ENCODE measurements at places on chromosomes 1 and 21.

DNA sequence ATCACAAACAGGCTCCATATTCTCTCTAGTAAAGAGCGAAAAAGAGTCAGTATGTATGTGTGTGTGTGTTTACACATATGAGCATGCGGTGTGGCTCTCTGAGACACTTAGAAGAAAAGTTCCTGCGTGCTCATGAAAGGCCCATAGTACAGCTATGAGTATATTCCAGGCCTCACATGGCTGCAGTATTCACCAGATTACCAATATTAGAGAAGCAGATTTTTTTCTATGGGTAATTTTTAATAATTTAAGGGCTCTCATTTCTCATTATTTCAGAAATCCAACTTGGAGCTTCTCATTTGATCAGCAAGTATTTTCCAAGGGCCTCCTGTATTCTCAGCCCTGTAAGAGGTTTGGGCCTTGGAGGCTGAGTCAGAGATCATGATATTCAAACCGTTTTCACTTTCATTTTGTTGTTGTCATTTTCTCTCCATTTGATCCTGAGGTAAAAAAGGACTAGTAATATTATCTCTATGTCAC, 232.9 kb upstream of the SGIP1 start:
- no peak for DNase-seq

GRCh38 chr1:111219557-111220286, 7.8 kb upstream of the CHI3L2 start:
- DNase-seq: no peak

DNA sequence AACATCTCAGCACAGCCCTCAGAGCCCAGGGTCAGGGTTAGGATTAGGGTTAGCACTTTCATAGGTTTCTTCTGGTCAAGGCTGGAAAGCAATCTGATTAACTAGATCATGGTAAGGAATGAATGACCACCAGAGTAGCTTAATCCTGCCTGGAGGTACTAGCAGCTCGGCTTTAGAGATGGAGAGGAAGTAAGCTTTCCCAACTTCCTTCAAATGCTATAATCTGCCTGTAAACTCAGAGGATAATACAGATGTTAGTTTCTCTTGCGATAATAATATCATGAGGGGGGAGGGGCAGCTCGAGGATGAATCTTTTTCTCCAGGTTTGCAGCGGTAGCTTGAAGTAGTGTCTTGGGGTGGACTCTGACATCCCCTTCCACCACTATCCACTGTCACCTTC, 194.9 kb downstream of the HIVEP3 start:
- DNase-seq: no peak

DNA sequence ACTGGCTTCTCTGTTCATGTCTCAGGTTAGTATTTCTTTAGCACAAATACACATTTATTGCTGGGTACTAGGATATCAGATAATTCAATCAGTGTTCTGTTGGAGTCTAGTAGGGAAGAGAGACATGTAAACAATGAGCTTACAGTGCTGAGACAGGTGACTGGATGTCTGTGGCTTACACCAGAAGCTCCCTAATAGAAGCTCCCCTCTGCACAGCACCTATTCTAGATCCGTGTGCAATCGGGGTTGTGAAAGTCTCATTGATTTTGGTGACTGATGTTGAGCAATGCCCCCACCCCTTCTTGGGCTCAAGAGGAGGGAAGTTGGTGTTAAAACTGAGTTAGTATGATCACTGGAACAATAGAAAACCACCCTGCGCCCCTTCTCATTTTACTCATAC, 279.2 kb downstream of the RPS6KC1 start:
- DNase-seq: no peak

DNA sequence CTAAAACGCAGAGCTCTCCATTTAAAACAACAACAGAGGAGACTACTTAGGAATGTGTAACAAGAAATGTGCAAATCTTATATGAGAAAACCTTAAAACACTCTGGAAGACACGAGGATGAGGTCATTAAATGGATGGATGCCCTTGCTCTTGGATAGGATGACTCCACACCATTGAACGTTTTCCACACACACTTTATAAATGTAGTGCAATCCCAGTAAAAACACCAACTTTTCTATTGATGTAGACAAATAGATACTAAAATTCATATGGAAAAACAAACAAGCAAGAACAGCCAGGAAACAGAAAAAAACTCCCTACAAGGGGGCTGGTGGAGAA, 18.4 kb upstream of the COL6A1 start:
- DNase-seq: no peak

GRCh38 chr1:212680680-212681389, 18.8 kb downstream of the BATF3 start:
- no peak for DNase-seq

DNA sequence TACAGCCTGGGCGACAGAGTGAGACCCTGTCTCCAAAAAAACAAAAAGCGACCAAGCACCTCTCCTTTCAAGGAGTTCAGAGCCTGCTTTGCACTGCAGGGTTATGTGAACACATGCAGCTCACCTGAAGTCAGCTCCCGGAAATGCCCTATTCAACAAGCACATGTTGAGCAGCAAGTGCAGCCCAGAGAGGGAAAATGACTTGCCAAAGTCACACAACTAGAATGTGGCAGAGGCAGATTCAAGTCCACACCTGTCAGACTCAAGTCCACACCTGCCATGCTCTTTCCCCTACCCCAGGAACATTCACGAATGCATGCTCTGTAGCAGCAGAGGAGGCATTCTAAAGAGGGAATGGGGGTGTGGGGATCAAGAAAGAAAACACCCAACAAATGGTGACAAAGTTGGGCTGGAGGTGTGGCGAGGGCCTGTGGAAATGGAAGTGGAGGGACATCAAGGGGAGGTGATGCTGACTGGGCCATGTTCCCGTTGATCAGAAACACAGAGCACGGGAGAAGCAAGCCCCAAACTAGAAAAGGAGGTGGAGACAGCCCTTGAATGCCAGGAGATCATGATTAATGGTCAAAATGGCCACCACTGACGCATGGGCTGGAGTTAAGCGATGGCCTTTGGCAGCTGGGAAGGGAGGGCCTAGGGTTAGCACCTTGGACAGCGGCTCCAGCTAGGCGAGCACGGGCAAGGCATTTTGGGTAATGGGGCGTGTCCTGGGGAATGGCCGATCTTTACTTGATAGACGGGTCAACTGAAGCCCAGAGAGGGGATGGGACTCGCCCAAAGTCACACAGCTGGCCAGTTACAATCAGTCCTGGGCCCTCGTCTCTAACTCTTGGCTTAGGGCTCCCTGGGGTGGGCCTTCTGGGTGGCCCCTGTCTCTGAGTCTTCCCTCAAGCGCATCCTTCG, 21.5 kb downstream of the RAP1GAP start:
- DNase-seq: no peak

- DNase-seq: no peak
These were observed 13.4 kb downstream of the KCNE1 start for GRCh38 chr21:34498623-34499022.

DNA sequence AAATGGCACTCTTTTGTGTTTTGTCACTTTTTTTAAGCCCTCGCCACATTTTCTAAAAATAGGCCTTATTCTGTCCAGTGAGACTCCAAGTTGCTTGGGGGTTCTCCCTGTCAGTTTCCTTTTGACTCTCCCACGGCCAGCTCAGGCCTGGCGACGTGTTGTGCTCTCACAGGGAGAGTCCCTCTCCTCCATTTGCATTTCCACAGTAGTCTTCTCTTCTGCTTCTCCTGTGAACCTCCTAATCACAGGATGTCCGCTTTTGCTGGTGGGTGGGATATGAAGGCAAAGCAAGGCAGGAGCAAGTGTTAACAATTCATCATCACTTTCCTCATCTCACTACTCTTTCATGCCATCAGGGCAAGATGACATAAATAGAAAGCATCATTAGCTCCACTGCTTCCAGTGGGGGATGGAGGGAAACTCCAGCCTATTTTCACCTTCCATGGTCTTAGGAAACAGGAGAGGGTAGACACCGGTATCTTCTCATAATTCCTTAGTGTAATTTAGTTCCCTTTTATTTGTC, 99.8 kb downstream of the INTS7 start:
- DNase-seq: no peak

- no peak for DNase-seq
These were observed 49.7 kb upstream of the MACF1 start for GRCh38 chr1:39154553-39155421.

DNA sequence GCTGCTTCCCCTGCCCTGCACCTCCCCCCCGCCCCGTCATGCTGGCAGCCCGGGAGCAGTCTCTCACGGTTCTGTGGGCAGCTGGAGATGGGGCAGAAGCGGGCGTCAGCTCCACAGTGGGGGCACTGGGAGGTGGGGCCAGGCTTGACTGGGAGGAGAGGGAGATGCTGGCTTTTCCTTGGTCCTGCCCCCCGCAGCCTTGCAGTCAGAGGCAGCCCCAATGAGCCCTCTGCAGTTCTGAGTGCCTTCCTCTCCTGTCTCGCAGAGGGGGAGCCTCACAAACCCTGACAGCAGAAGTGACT, 21.7 kb downstream of the ARHGEF10L start:
- no peak for DNase-seq

GRCh38 chr1:118101515-118101844, 83.5 kb downstream of the SPAG17 start:
- no peak for DNase-seq

DNA sequence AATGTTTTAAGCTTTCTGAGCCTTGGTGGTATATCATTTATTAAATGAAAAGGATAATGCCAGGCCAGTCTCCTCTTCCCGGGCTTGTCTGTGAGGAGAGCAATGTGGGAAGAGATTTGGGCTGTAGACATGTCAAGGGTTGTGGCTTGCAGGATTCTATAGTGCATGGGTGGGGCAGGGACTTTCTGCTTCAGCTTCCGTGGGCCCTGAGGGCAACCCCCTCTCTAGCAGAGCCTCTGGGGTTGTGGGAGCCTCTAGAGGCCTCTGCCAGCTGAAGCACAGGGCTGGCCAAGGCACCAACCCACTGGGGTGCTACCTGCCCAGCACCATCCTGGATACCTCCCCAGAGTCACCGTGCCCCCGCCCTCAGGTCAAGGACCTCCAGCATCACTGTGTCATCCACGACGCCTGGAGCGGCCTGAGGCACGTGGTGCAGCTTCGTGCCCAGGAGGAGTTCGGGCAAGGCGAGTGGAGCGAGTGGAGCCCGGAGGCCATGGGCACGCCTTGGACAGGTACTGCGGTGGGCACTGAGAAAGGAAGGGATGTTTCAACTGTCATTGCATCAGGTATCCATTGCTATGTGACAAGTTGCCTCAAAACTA, 30.6 kb downstream of the IL6R start:
- no peak for DNase-seq

GRCh38 chr21:30958741-30959140, 77.4 kb upstream of the KRTAP11-1 start:
- no peak for DNase-seq

DNA sequence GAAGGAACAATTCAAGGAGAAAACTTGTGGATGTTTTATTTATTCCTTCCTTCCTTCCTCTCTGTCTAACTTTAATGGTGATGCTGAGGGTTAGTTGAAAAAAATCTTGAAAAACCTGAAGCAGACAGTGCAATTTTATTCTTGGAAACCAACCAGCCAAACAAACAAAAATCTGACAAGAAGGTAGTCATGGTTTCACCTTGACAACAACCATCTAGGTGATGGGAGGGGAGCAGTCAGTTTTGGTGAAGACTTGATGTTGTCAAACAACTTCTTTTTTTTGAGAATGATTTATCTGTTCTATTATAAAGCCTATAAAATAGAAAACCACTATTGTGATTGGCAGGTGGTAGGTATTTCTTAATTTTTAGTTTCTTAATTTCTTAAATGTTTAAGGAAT, 92.4 kb upstream of the GPR88 start:
- DNase-seq: no peak

GRCh38 chr21:33026443-33026858, 716 bp downstream of the OLIG2 start:
- no peak for DNase-seq

- no peak for DNase-seq
These were observed 60.4 kb upstream of the MAP10 start for GRCh38 chr1:232744847-232745246.

DNA sequence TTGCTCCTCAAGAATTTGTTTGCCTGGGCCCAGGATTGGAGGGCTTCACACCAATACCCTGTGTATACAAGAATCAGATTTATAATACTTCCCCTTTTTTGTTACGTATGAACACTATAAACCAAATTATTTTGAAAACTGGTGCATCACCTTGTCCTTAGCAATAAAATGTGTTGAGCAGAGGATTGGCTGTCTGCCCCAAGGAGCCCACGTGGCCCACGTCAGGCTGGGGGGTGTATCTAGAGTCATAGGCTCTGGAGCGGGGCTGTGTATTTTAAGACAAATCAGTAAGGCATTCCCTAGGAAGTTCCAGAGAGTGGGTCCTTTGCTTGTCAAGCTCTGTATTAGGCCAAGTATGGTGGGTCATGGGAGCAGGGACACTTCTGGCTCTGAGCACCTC, 2.0 kb upstream of the ST3GAL3 start:
- no peak for DNase-seq

DNA sequence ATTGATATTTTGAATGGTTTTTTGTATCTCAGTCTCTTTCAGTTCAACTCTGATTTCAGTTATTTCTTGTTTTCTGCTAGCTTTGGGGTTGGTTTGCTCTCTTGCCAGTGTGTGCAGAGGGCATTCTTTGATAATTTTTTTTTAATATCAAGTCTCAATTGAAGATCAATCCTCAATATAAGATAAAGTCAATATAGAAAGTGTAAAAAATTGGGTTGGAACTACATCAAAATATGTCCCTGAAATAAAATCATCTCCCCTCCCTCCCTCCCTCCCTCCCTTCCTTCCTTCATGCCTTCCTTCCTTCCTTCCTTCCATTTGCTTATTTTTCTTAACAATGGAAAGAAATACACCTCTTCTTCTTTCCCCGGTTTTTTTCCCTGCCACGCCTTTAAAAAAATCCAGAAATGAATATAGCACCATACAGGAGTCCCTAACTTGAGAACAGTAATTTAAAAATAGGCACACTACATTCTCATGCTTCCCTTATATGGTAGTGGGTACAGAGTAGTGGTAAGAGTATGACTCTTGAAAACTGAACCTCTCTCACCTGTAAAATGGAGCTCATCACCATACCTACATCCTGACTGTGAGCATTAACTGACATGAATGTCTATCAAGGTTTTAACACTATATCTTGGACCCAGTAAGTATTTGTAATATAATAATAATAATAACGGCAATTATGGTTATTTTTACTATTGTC, 221.9 kb downstream of the GIPC2 start:
- no peak for DNase-seq

- DNase-seq: no peak
These were observed 977 bp downstream of the TRAF3IP3 start for GRCh38 chr1:209756615-209757445.

DNA sequence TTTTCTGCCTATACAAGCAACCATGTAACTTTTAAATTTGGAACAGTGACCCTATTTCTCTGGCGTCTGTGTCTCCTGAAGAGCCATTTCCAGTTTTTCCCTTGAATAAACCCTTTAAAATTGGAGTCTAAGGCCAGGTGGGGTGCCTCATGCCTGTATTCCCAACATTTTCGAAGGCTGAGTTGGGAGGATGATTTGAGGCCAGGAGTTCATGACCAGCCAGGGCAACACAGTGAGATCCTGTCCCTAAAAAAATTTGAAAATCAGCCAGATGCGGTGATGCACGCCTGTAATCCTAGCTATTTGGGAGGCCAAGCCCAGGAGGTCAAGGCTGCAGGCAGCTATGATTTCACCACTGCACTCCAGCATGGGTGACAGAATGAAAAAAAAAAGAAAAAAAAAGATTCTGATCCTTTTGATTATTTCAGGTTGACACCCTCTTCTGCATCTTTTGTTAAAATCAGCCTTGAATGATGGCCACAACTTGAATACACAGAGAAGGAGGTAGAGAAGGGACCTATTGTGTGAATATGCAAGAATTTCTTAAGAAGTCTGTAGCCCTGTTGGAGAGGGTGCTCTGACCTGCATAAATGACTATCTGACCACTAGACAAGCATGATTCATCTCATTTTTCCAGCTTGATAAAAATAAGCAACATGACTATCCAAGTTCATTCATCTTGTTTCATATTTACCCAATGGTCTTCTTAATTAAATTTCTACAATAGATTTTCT, 40.2 kb upstream of the PARP1 start:
- DNase-seq: no peak

Measured in cerebellar nuclear complex (tissue), 1 donor.